SJSA1 (cell line): ENCODE measurements at places on chromosomes 3 and 15. TPM values are rescaled to one million over a fixed set of nuclear protein-coding genes. Genes with fewer than 3 reads are reported as not detected.

GRCh38 chr3:155519078-155519477, 225.6 kb upstream of the STRIT1 start:
- no peak for DNase-seq
- H3K27ac ChIP-seq, result no peak overlapping the region
- no peak overlapping the region for H3K4me3 ChIP-seq
- no peaks in the 10 kb centered on the region for H3K36me3 ChIP-seq
- no peaks in the 10 kb centered on the region for H3K27me3 ChIP-seq

Gene CD200R1
- 0.06 TPM in 1 of 2 replicates, not detected in the other for total RNA-seq

DNA sequence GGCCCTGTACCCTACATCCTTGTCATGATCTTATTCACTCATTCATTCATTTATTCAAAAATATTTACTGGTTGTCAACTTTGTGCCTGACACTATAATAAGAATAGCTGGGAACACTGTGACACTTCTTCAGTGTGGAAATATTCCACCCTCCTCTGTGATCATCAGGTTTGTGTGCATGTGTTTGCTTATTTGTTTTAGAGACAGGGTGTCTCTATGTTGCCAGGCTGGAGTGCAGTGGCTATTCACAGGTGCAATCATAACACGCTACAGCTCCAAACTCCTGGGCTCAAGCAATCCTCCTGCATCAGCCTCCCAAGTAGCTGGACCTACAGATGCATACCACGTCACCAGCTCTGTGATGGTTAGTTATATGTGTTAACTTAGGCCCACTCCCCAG, 50.0 kb upstream of the PLCL2 start:
- H3K36me3 ChIP-seq, result no peaks in the 10 kb centered on the region
- DNase-seq, result no peak
- H3K27ac ChIP-seq, result no peak overlapping the region
- H3K4me1 ChIP-seq, result no peaks in the 10 kb centered on the region; the same call in 1 of the 2 replicates
- H3K27me3 ChIP-seq, result no peaks in the 10 kb centered on the region; the same call in 1 of the 2 replicates

- no peaks in the 10 kb centered on the region for H3K36me3 ChIP-seq
- H3K4me3 ChIP-seq, result no peak overlapping the region
- peaks cover 40% of the 10 kb centered on the region for H3K4me1 ChIP-seq
- DNase-seq, result peak; percentile 74
- no peaks in the 10 kb centered on the region for H3K27me3 ChIP-seq
These were observed 52.2 kb upstream of the STXBP5L start for GRCh38 chr3:120855665-120856437.

Gene ZPLD1
- not detected in 2 replicates for total RNA-seq

GRCh38 chr3:57164217-57164656, 916 bp downstream of the IL17RD start:
- H3K36me3 ChIP-seq, result no peaks in the 10 kb centered on the region
- DNase-seq, result no peak
- H3K27ac ChIP-seq, result no peak overlapping the region
- H3K27me3 ChIP-seq, result peaks cover 29% of the 10 kb centered on the region
- H3K4me3 ChIP-seq, result no peak overlapping the region; the same call in 1 of the 2 replicates
- peaks cover 15% of the 10 kb centered on the region for H3K4me1 ChIP-seq

DNA sequence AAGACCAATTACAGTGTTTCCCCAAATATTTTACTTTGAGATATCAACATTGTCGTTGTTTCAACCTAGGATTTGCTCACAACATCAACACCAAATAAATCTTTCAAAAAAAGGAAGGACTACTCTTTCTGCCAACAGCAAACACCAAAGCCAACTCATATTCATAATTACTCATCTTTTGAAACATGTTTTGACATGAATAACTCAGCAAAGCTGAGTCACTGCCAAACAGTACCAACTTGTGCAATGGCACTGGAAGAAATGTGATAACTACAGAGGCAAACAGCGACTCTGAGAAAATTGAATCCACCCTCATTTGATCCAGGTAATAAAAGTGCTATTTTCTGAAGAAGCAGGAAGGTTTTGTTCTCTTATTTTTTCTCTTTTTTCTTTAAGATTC, 67.2 kb downstream of the PEX5L start:
- H3K36me3 ChIP-seq, result no peaks in the 10 kb centered on the region
- H3K27ac ChIP-seq, result no peak overlapping the region
- DNase-seq, result no peak
- H3K4me3 ChIP-seq, result no peak overlapping the region

DNA sequence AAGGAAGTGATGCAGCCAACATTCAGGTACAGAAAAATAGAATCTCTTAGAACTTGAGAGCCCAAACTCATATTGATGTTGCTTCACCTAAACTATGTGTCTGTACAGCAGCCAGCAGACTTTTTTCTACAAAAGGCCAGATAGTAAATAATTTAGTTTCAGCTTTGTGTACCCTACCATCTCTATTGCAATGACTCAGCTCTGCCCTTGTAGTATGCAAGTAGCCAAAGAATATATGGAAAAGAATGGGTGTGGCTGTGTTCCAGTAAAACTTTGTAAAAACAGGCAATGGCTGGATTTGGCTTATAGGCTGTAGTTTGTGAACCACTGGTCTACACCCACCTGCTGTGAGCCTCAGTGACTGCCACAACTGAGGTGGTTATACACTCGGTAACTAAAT, 392.5 kb upstream of the RARB start:
- no peaks in the 10 kb centered on the region for H3K27me3 ChIP-seq
- DNase-seq, result no peak
- H3K36me3 ChIP-seq, result no peaks in the 10 kb centered on the region
- H3K27ac ChIP-seq, result no peak overlapping the region
- no peak overlapping the region for H3K4me3 ChIP-seq

Gene CLN6
- 12.4 and 30.3 TPM in 2 replicates for total RNA-seq

- DNase-seq, result no peak
- no peaks in the 10 kb centered on the region for H3K27me3 ChIP-seq
- H3K36me3 ChIP-seq, result no peaks in the 10 kb centered on the region
- no peak overlapping the region for H3K4me3 ChIP-seq
These were observed 33.9 kb upstream of the PLXNA1 start for GRCh38 chr3:126948980-126949535.

- DNase-seq, result no peak
- no peaks in the 10 kb centered on the region for H3K27me3 ChIP-seq
- H3K27ac ChIP-seq, result no peak overlapping the region
- no peak overlapping the region for H3K4me3 ChIP-seq
These were observed 15.5 kb downstream of the TOP2B start for GRCh38 chr3:25648925-25649830.

DNA sequence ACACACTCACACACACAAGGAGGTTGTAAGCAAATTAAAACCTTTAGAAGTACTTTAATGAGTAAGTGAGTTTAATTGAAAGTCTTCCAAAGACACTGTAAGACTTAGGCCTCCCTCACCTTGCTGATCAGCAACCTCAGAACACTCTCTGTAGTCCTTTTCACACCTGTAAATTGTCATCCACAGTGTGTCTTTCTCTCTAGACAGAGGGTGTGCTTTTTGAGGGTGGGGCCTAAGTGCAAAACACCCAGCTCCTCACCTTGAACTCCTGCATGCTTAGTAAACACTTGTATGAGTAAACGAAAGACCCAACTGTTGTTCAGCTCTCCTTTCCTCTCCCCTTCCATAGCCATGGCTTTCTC, 183.2 kb upstream of the IL12A start:
- peaks cover 17% of the 10 kb centered on the region for H3K4me1 ChIP-seq
- H3K27me3 ChIP-seq, result no peaks in the 10 kb centered on the region
- no peak for DNase-seq
- H3K27ac ChIP-seq, result no peak overlapping the region
- no peak overlapping the region for H3K4me3 ChIP-seq
- peaks cover 11% of the 10 kb centered on the region for H3K36me3 ChIP-seq

DNA sequence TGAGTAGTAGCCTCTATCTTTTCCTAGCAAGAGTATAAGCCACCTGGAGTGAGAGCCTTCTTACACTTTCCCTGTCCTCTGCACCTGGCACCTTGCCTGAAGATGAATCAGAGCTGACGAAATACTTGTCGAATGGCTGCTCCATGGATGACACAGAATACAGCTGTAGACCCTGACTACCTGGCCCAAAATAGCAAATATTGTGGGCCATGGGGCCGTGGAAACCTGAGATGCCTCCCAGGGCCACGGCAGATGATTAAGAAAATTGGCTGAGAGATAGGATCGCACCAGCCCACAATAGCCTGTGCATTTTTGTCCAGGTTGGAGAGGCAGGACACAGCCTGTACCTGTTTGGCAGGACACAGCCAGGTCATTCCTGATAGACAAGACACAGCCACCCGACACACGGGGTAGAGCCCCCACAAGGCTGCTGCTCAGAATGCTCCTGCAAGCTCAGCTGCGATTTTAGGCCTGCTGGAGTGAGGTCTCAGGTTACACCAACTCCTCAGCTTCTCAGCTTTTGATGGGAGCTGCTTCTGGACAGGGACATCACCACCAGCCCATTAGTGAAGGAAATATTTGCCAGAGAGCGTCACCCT, 22.9 kb upstream of the TPM1 start:
- H3K36me3 ChIP-seq, result no peaks in the 10 kb centered on the region
- no peak for DNase-seq
- no peaks in the 10 kb centered on the region for H3K27me3 ChIP-seq
- no peak overlapping the region for H3K27ac ChIP-seq
- H3K4me3 ChIP-seq, result no peak overlapping the region
- H3K4me1 ChIP-seq, result peaks cover 58% of the 10 kb centered on the region

Gene IL17RB
- total RNA-seq, result not detected in 2 replicates

- no peak overlapping the region for H3K27ac ChIP-seq
- no peaks in the 10 kb centered on the region for H3K27me3 ChIP-seq
- no peak for DNase-seq
- peaks cover 10% of the 10 kb centered on the region for H3K4me1 ChIP-seq
- H3K4me3 ChIP-seq, result no peak overlapping the region
These were observed 174.4 kb upstream of the THBS1 start for GRCh38 chr15:39406485-39406884.

DNA sequence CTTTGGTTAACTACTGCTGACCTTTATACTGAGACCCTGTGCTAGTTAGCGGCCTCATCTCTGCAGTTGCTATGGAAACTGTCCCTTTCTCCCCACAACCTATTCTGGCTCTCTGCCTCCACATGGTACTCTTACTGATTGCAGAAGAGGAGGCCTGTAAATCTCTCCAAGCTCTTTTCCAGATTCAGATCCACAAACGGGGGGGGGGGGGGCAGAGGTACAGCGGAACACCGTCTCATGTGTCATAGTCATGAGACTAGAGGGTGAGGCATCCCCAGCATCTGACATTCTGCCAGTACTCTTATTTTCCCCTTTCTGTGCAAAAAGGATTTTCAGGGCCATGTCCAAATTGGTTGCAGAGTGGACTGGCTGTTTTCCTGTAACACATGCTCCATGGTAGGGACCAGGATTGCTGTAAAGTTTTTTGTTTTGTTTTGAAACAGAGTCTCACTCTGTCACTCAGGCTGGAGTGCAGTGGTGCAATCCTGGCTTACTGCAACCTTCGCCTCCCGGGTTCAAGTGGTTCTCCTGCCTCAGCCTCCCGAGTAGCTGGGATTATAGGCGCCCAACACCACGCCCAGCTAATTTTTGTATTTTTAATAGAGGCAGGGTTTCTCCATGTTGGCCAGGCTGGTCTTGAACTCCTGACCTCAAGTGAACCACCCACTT, 8.3 kb upstream of the MAP1A start:
- H3K4me1 ChIP-seq, result peaks cover 24% of the 10 kb centered on the region
- no peak overlapping the region for H3K27ac ChIP-seq
- no peaks in the 10 kb centered on the region for H3K36me3 ChIP-seq
- H3K27me3 ChIP-seq, result no peaks in the 10 kb centered on the region

GRCh38 chr3:8341821-8342247, 159.8 kb upstream of the LMCD1 start:
- H3K4me1 ChIP-seq, result no peaks in the 10 kb centered on the region
- H3K36me3 ChIP-seq, result no peaks in the 10 kb centered on the region
- no peak overlapping the region for H3K27ac ChIP-seq
- DNase-seq, result no peak
- H3K4me3 ChIP-seq, result no peak overlapping the region
- no peaks in the 10 kb centered on the region for H3K27me3 ChIP-seq

DNA sequence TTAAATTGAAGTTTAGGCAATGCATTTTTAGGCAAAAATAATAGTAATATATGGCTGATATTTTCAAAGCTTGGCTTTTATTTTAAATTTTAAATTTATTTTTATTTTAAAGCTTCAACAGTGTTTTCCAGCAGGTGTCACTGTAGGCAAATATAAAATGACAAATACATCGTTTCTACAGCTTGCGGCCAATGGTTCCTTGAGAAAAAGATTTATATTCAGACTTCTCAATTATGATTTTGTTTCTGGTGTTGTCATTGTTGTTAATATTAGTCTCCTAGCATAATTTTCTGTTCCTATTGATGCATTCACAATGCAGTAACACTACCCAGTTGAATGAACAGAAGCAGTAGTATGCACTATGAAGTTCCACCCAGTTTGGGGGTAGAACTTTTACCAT, 220.7 kb upstream of the DNAJC19 start:
- no peaks in the 10 kb centered on the region for H3K36me3 ChIP-seq
- H3K27me3 ChIP-seq, result no peaks in the 10 kb centered on the region
- no peak for DNase-seq
- H3K27ac ChIP-seq, result no peak overlapping the region
- H3K4me3 ChIP-seq, result no peak overlapping the region

- no peaks in the 10 kb centered on the region for H3K27me3 ChIP-seq
- H3K4me3 ChIP-seq, result no peak overlapping the region
- no peaks in the 10 kb centered on the region for H3K36me3 ChIP-seq
- no peak overlapping the region for H3K27ac ChIP-seq
- H3K4me1 ChIP-seq, result no peaks in the 10 kb centered on the region
These were observed 24.5 kb upstream of the GMNC start for GRCh38 chr3:190886945-190887344.

GRCh38 chr15:77440378-77440999, 19.8 kb downstream of the HMG20A start:
- no peaks in the 10 kb centered on the region; the same call in 1 of the 2 replicates for H3K36me3 ChIP-seq
- H3K4me1 ChIP-seq, result peaks cover 17% of the 10 kb centered on the region
- no peak overlapping the region for H3K4me3 ChIP-seq
- peak; percentile 72 for DNase-seq
- no peaks in the 10 kb centered on the region for H3K27me3 ChIP-seq

DNA sequence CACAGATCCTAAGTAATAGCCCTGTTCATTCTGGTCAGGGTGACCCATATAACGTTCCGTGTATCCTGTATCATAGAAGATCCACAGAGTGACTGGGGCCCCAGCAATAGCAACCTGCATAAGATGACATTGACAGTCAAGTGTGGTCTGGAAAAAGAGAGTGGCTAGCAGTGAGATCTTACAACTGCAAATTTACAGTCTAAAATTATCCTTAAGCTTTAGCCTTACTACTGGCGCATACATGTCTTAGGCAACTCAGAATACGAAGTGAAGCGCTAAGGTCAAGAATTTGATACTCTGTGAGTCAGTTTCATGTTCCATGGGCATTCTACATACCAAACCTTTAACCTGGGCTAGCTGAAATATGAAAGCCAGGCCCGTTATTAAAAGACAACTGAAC, 29.2 kb upstream of the IGDCC4 start:
- H3K27ac ChIP-seq, result no peak overlapping the region
- H3K27me3 ChIP-seq, result no peaks in the 10 kb centered on the region
- no peak overlapping the region for H3K4me3 ChIP-seq
- peaks cover 78% of the 10 kb centered on the region for H3K36me3 ChIP-seq

Gene SLC24A1
- total RNA-seq, result 6.0 and 8.2 TPM in 2 replicates

Gene ACP3
- total RNA-seq, result not detected in 2 replicates

GRCh38 chr15:31296646-31297574, 29.7 kb upstream of the KLF13 start:
- no peak for DNase-seq
- 0 out of 2 replicates have a peak, but pooled peaks cover 2% of the 10 kb centered on the region for H3K27me3 ChIP-seq
- no peak overlapping the region for H3K27ac ChIP-seq
- no peaks in the 10 kb centered on the region for H3K36me3 ChIP-seq
- H3K4me1 ChIP-seq, result no peaks in the 10 kb centered on the region

Gene CLEC3B
- 4.4 and 11.6 TPM in 2 replicates for total RNA-seq

- H3K4me1 ChIP-seq, result peaks cover 62% of the 10 kb centered on the region
- no peak for DNase-seq
- peaks cover 30% of the 10 kb centered on the region for H3K36me3 ChIP-seq
- peak overlapping the region; percentile 97 for H3K27ac ChIP-seq
- peak overlapping the region; percentile 83 for H3K4me3 ChIP-seq
These were observed 1.4 kb downstream of the MBNL1 start for GRCh38 chr3:152269831-152270734.
